ENCODE measurements at places on chromosomes 3 and 15. TPM values are rescaled to one million over a fixed set of nuclear protein-coding genes. Genes with fewer than 3 reads are reported as not detected.

The CCK gene
- 0.24 TPM for total RNA-seq

The ANKRD34C gene
- not detected for total RNA-seq

- no peak for ATAC-seq
Measured at GRCh38 chr15:68241088-68241935, 11.8 kb upstream of the CLN6 start.

GRCh38 chr3:64266065-64266931 lies 41.0 kb upstream of the PRICKLE2 start:
- no peak for ATAC-seq

DNA sequence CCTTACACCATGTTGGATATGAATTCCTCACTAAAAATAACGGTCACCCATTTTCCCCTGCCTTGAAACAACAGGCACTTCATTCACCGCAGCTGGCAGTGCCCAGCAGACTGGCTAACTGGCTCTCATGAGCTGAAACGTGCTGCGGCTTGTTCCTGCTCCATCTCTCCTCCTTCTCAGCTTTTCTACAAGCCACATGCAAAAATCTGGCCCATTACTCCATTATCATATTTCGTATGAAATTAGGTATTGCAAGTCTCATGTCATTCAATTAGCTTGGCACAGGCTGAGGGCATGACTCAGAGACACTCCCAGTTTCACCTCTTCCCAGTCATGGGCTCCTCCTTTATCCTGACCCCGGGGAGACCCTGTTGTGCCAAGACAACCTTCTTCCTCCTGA lies 60.0 kb downstream of the MAGEF1 start:
- ATAC-seq = peak; percentile 94
